ENCODE measurements at places on chromosomes 2 and 18.

DNA sequence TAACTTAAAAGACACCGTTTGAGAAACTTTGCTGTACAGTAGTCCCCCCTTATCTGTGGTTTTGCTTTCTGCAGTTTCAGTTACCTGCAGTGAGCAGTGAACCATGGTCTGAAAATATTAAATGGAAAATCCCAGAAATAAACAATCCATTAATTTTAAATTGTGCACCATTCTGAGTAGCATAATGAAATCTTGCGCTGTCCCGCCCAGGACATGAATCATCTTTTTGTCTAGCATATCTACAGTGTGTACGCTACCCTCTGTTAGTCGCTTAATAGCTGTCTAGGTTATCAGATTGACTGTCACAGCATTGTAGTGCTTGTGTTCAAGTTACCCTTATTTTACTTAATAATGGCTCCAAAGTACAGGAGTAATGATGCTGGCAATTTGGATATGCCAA is 6.1 kb downstream of the ARPC2 start:
- DNase-seq, result no peak

DNA sequence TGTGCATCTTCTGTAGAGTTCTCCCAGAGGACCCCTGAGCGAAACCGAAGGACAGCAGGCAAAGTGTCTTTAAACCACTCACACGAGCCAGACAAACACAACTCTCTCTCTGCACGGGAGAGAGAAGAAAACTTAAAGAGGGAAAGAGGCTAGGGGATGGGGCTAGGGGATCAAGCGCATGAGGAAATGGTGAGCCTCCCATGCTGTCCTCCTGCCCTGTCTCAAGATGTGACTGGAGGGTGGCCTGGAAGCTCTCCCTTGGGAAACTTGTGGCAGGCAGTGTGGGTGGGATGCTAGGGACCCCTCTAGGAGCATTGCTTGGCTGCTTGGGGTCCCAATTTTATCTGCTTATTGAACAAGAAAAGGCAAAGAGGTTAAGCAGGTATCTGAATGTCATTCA is 44.5 kb downstream of the CYP26B1 start:
- no peak for DNase-seq

- no peak for DNase-seq
Measured at GRCh38 chr2:97355887-97356286, 233.8 kb downstream of the ANKRD36B start.

DNA sequence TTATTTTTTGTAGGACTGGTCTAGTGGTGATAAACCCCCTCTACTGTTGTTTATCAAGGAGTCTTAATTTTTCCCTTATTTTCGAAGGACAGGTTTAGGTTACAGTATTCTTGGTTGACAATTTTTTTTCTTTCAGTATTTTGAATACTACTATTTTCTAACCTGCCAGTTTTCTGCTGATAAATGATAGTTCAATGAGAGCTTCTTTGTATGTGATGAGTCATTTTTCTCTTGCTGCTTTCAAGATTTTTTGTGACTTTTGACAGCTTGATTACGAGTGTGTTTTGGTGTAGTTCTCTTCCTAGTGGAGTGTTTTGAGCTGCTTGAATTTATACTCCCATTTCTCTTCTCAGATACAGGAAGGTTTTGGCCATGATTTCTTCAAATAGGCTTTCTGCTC is 77.5 kb downstream of the ACSL3 start:
- DNase-seq, result no peak

GRCh38 chr2:180359522-180360282 is 352.6 kb upstream of the CWC22 start:
- no peak for DNase-seq

DNA sequence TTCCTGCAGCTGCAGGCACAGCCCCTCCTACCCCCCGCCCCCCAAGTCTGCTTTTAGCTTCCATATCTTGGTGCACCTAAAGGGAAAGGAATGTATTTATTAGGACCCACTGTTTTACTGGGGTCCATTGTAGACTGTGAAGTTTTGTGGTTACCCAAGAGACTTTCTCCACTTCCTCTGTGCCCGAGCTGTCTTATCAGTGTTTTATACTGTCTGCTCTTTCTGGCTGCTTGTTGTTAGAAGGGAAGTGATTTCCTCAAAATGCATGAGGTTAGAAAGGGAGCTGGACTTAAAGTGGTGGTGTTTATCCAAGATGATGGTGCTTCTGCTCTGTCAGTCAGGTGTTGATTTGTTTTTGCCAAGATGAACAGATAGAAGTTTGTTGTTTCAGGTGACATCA is 85.0 kb downstream of the PTH2R start:
- DNase-seq, result no peak

DNA sequence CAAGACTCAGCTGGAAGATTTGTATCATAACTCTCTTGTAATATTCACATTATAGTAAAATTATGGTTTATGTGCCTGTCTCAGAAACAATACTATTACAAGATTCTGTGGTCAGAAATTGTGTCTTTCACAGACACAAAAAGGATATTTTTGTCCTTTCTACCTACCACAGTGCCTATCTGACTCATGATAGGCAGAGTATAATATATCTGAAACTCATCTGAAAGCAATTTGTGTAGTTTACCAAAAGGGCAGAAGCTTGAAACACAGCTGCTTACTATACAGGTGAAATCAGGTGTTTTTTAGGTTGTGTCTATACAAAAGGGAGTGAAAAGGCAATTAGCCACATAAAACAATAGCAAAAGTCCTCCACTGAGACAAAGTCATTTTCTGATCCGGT is 10.9 kb downstream of the TMEM200C start:
- DNase-seq, result no peak

DNA sequence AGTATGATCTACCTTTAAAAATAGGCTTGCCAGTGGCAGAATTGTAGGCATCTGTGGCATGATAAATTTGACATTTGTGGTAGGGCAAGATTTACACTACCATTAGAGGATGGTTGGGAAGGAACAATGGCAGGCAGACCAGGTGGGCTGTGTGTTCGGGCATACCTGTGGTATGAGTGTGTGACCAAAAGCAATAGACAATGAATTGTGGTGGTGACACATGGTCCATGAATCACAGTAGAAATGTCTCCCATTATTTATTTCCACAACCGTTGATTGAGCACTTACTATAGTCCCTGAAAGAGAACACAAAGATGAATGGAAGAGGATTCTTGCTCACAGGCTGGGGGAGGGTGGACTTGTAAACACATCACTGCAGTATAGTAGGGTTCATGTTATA is 29.9 kb upstream of the RUFY4 start:
- no peak for DNase-seq

GRCh38 chr2:242031481-242032019 is 162.0 kb downstream of the RTP5 start:
- no peak for DNase-seq

- no peak for DNase-seq
Measured at GRCh38 chr2:30341500-30342267, 105.4 kb upstream of the LCLAT1 start.

- DNase-seq, result no peak
Measured at GRCh38 chr2:233259730-233260129, 8.3 kb downstream of the ATG16L1 start.

Measured in left renal cortex interstitium (tissue), 4 donors.